ENCODE measurements at places on chromosomes 1 and 21. TPM values are rescaled to one million over a fixed set of nuclear protein-coding genes. Genes with fewer than 3 reads are reported as not detected.

- no peak for DNase-seq
Observed at GRCh38 chr1:40422630-40423263, 27.5 kb upstream of the ZFP69B start.

- no peak for DNase-seq
Observed at GRCh38 chr1:226723657-226724532, 15.2 kb downstream of the ITPKB start.

DNA sequence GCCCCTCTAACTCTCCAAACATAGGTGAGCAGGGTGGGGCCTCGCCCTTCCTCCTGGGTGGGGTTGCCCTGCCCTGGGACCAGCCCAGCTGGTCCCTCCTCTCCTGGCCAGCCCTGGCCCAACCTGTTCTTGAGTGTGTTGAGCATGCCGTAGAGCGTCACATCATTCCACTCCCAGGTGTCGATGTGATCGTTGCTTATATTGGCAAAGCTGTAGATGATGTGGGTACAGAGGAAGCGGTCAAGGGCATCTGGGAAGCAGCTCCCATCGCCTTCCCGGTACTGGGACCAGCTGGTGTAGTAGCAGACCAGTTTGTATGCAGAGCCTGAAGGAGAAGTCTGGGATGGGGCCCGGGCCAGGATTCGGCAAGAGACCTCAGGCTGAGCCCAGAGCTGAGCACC, 1.4 kb downstream of the CHI3L1 start:
- no peak for DNase-seq

DNA sequence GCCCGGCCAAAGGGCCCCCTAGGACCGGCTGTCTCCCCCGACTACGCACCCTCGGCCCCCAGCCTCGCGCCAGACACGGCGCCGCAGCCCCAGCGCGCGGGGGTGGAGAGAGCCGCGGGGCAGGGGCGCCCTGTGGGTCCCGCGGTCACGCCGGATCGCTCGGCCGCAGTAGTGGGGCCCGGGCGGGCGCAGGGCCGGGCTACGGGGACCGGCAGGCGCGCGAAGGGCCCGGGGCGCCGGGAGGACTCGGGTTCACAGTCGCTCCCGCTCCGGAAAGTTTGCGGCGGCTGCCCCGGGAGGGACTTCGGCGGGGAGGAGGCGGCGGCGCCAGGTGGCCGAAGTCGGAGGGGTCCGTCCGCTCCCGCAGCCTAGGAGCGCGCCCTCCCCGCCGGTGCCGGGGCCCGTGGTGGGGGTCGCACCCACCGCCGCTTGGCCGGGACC, 7.1 kb upstream of the ZNF669 start:
- DNase-seq, result no peak

DNA sequence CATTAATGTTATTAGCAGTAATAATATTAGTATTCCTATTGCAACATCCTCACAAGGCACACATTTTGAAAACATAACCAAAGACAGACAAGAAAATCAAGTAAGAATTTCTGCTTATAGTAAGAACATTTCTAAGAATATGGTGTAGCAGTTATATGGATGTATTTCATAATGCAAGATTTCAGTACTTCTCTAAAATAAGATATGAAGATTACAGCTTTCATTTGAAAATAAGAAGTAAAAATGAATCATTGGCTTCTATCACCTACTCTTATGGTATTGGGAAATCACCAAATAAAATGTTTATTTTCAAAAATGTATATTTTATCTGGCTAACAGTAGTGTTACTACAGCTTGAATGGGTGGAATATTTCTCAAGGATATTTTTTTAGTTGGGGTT, 103.8 kb upstream of the USP25 start:
- DNase-seq, result no peak

- DNase-seq, result peak; percentile 50
Observed at GRCh38 chr1:37752583-37753471, 12.1 kb downstream of the EPHA10 start.

- no peak for DNase-seq
Observed at GRCh38 chr1:6103854-6104530, 58.3 kb downstream of the KCNAB2 start.

GRCh38 chr1:72010094-72010431, 272.3 kb downstream of the NEGR1 start:
- DNase-seq, result no peak

DNA sequence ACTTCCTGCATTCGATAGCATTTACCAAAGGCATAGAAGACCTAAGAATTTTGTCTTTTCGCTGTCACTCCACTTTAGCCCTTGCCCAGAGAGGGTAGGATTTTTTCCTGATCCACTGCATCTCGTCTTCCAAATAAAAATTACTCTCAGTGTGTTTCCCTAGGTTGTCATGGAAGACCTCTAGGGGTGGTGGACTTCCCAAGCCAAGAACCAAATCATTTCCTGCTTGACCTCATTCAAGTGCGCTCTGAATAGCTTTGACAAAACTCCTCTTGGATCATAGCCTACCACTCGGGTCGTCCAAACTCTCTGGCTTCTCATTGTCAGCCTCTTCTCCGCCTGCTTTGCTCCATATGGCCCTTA, 431 bp upstream of the C1orf52 start:
- no peak for DNase-seq

DNA sequence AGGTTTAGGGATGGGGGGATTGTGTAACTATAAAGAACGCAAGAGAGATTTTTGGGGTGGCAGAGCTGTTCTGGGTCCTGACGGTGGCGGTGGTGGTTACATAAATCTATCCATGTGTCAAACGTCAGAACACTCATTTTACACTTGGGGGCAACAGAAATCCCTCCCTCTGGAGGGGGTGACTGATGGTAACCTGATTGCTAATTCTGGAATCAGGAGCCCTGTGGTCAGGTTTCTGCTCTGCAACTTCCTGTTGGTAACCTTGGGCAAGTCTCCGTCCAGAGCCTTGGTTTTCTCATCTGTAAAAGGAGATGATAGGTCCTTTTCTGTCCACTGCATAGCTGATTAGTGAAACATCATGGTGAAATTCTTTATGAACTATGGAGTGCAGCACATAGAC, 40.9 kb downstream of the ALPL start:
- DNase-seq, result no peak

DNA sequence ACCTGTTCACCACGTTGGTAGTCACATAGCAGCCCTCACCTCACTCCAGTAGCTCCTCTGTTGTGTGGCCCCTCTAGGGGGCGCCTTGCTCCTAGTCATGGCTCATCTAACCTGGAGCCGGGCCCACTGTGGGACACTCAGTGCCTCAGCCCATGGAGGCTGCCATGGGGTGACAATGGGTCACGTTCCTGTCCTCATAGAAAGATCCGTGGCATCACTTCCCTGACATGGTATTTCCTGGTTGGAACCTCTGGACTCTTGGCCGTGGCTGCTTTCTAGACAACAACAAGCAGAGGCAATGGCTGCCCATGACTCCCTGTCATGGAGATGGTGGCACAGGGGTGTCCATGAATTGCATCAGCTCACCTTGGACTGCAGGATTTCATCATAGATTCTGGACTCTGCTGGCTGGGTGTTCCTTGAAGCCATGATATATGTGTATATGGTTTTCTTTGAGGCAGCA, 27.5 kb upstream of the SLAMF6 start:
- DNase-seq, result no peak

DNA sequence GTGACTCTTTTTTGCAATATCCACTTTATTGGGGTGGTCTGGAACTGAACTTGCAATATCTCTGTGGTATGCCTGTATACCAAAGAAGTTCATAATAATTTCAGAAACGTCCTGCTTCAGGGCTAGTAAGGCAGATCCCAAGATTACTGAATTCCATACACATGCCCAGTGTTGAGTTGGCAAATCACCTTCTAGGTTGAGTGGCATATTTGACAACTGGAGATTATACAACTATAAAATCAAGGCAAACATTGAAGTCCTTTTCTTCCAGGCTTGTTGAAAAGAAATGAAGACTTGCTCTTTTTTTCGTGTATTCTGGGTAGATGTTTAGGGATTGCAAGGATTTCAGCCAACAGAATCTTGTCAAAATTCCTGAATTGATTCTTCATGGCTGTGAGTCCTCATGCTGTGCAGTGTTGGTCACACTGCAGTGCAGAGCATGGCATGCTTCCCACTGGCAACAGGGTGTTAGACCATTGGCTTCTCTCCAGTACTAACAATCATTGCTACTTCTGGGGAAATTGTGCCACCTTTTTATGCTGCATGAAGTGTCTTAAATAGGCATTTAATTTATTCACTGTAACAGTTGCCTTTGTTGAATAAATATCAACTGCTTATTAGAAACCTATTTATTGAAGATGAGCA, 367.1 kb upstream of the ADGRL4 start:
- DNase-seq, result no peak

DNA sequence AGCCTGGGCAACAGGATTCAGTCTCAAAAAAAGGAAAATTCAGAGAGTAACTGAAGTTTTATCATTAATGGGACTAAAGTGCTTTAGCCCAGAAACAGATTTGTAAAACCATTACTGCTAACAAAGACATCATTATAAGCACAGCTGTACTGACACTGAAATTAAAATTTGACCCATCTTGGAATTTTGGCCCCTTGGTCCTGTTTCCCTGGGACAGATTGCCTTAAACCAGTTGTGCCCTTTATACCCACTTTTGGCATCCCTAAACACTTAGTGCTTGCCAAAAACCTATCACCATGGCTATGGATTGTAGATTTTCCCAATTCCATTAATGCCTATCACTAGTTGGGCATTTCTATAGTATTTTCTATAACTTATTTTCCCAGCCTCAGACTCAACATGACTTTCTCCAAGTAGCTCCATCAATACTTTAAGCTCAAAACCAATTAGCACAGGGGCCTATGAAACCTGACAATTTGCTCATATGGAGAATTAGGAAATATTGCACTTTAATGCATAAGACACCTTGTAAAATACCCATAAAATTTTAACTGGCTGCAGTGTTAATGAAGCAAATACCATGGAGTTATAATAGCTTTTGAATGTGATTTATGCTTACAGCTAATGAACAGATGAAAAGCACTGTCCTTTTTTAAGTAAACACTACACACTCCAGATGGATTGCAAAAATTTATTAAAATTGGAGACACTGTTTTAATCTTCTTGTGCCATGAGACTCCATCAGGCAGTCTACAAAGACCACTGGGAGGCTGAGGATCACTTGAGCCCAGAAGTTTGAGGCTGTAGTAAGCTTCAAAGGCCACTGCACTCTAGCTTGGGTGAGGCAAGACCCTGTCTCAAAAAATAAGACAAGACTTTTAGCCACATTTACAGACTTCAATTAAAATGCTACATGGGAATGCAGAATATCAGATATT, 4.3 kb downstream of the GAS5 start:
- no peak for DNase-seq

DNA sequence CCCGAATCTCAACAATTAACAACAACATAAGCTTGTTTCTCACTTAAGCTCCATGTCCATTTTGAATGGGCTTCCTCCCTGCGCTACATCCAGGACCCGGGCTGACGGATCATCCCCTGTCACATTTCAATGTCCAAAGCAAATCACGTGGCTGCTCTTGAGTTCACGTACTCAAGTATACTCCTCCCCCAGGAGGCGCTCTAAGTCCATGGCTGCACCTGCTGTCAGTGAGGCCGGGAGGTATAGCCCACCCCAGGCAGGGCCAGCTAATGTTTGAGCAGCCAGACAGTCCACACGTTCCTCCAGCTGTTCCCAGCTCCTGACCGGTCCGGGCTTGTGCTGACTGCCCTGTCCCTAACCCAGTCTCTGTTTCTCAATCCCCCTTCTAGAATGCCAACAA, 220.8 kb downstream of the SLC35F3 start:
- DNase-seq, result peak; percentile 22

GRCh38 chr21:44996983-44997936, 57.4 kb downstream of the SLX9 start:
- no peak for DNase-seq

GRCh38 chr1:79380078-79380477, 373.5 kb upstream of the ADGRL4 start:
- no peak for DNase-seq

DNA sequence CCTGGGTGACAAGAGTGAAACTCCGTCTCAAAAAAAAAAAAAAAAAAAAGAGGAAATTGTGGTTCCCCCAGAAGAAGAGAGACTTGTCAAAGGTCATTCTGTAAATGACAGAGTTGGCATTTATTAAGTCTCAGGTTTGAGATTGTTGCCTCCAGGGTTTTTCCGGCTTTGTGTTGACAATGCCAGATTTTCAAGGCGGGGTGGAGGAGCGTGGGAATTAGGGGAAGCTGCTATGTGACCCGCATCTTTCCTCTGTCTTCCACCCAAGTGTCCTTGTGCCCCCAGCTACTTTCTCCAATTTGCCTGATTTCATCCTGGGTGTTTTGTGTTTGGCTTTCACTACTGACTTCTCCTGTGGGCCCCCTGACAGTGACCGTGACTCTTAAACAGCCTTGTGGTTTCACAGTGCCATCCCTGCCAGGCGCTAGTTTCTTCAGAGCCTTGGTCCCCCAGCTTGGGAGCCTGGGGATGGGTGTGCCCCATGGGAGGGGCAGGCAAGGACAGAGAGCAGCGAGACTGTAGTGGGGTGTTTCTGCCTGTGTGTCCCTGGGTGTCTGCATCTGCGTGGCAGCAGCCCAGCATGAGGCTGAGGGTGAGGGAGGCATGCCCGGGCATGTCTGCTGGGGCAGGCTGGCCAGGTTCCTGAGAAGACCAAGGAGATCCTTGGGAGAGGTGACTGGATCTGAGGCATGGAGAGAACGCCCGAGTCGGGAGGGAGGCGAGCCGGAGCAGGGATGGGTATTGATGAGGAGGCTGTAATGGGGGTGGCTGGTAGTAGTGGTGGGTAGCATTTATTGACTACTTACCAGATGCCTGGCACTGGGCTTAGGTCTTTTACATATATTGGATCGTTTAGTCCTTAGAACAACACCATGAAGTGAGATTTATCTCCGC, 46.3 kb downstream of the IER5 start:
- peak; percentile 67 for DNase-seq

DNA sequence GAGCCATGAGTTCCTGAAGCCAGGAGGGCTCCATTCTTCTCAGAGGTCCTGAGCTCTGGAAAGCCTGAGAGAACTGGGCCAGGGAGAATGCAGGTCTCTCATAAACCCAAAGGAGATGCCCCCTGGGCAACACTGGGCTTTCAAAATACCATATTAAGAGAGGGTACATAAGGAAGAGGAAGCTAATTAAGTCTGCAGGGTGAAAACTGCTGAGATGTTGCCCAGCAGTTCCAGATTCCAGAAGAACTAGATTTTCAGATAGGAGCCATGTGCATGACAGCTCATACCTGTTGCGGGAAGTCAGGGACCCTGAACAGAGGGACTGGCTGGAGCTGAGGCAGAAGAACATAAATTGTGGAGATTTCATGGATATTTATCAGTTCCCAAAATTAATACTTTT, 40.9 kb downstream of the CYP4A11 start:
- DNase-seq, result no peak

Gene RHBG
- 0.12 TPM for total RNA-seq

Gene LCE1B
- not detected for total RNA-seq

Gene ABCA4
- total RNA-seq, result 0.02 TPM

Gene ESPN
- total RNA-seq, result 98.0 TPM

Gene CCDC27
- total RNA-seq, result not detected

Gene HOOK1
- 47.8 TPM for total RNA-seq

Gene TRPM2
- total RNA-seq, result 2.6 TPM

Gene CDC73
- total RNA-seq, result 49.1 TPM

Gene RRAGC
- 30.6 TPM for total RNA-seq
